ENCODE measurements at places on chromosomes 3 and 15.

GRCh38 chr3:41477399-41478014, 278.2 kb downstream of the CTNNB1 start:
- DNase-seq: no peak

DNA sequence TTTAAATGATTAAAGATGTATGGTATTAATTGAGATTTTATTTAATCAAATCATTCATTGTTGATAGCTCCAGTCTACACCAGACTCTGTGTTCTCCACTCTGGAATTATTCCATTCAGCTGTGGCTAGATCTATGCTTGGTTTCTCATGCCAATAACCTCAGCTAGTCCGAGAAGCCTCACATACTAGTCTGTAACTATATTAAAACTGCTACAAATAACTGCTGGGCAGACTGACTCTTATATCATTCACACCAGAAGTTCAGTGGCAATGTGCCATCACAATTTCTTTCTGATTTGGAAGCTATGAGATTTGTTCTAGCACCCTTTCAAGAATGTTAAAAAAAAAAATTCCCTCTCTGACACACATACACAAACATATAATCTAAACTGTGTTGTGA, 947.3 kb downstream of the ROBO1 start:
- no peak for DNase-seq

- no peak for DNase-seq
Measured at GRCh38 chr15:101025896-101026631, 106.9 kb downstream of the LRRK1 start.

GRCh38 chr3:124078953-124079911, 87.3 kb upstream of the ROPN1 start:
- no peak for DNase-seq

GRCh38 chr3:8954938-8955763, 8.1 kb downstream of the RAD18 start:
- DNase-seq: no peak

GRCh38 chr15:80105193-80105592, 45.7 kb downstream of the ZFAND6 start:
- DNase-seq: no peak

DNA sequence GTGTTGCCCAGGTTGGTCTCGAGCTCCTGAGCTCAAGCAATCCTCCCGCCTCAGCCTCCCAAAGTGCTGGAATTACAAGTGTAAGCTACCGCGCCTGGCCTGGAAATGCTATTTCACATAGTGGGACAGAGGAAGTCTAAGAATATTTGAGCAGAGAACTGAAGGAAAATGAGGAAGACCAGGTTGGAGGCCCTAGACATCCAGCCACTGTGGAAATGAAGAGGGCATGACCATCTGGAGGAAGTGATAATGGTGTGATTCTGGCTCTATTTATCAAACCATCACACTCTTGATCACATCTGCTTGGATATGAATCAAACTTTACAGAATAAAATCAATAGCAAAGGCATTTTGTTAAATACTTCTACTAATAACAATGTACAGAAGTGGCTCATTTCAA, 65.9 kb upstream of the ARHGEF3 start:
- DNase-seq: no peak

DNA sequence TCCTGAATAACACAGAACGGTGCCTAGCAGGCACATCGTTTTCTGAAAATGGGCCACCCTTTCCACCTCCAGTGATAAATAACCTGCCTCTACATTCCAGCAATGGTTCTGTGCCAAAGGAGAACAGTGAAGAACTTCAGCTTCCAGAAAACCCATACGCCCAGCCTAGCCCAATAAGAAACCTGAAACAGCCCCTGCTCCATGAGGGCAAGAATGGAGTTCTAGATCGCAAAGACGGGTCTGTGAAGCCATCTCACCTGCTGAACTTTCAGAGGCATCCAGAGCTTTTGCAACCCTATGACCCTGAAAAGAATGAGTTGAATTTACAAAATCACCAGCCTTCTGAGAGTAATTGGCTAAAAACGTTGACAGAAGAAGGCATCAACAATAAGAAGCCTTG, 61.9 kb downstream of the CGNL1 start:
- DNase-seq: no peak

DNA sequence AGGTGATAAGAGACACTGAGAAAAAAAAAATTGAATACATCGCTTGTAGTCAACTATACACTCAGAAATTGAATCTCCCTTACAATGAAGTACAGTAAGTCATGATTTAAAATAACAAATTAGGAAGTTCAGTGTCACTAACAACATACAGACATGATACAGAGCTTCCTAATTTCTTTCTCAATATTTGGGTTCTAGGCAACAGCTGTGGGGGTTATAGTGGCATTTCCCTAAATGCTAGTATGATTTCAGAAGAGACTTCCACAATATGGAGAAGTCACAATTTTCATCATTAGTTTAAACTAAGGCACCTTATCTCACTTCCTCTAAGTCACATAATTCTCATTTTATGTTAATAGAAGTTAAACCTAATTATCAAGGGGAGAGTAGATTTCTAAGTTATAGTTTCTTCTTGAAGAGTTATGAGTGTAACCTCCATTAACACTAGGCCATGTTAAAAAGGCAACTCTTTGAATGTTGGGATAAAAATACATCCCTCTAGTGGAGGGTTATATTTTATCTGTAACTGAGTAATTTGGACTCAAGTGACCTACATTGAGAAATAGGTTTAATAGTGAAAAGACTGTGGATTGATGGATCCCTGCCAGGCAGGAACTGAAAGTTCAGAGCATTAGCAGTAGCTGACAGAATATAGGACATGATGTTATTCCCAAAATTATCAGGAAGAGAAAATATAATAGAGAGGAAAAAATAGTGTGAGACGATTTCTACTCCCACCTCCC, 286.0 kb upstream of the SUCLG2 start:
- no peak for DNase-seq

- DNase-seq: no peak
Measured at GRCh38 chr3:107994956-107995715, 95.7 kb downstream of the CD47 start.

- no peak for DNase-seq
Measured at GRCh38 chr3:169980055-169980454, 13.4 kb downstream of the SEC62 start.

DNA sequence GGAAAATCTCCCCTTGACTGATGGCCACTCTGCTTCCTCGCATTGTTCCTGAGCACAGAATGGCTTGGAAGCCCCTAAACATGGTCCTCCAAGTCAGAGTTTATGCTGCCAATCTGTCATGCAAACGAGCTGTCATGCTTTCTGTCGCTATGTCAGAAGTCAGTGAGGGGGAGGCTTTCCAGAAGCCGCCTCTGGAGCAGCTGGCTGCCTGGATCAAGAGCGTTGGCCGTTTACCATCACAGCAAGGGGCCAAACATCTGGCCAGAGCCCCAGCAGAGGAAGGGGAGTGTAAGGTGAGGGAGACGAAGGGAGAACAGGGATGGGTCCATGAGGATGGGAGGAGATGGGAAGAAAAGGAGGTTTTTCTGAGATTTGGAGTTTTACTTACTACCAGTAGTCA, 372.6 kb upstream of the NR2F2 start:
- DNase-seq: no peak

DNA sequence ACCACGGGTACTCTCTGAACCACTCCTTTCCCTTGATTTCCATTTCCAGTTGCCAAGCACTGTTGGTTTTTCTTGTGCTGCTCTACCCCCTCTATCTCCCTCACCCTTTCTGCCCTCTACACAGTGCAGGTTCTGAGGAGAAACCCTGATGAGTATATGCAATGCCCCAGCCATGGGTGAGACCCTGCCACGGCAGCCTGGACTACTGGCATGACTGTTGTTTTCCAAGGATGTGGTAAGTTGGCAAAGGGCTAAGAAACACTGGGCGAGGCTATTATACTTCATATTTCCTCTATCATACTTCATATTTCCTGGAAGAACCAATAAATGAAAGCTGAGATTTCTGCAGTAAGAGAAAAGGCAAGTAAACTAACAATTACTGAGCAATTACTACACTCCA, 27.9 kb downstream of the CHAC1 start:
- DNase-seq: no peak

DNA sequence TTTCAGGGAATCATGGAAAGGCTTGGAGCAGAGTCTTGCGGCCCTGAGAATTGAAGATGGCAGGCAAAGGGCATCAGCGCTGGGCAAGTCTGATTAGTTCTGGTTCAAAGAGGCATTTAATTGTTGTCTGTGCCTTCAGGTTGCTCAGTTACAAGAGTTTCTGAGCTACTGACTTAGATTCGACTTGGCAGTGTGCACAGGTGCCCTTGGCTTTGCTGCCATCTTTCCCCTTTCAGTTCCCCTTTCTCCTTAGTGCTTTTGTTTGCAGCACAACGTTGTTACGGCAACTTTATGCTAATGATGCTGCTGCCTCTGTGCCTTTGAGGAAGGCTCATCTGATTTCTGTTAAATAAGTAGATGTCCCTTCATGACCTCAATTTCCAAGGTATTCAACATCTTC, 12.5 kb downstream of the P2RY14 start:
- no peak for DNase-seq

DNA sequence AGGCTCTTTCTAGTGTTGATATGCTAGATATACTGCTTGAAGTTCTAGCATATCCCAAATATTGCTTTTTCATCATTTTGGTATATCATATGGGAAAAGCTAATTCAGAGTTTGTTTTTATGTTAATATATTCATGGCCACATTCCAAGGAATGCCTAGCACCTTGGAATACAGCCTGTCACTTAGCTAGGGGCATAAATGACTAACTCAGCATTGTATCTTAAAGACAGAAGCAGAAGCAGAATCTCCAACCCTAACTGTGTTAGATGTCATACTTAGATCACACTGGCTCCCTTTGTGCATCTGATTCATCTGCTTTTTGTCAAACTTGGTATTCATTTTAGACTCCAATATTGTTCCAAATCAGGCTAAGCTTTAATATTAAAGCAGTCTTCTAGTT, 130.8 kb upstream of the TSPAN3 start:
- DNase-seq: no peak

- DNase-seq: no peak
Measured at GRCh38 chr3:124489506-124489905, 240.7 kb upstream of the UMPS start.

DNA sequence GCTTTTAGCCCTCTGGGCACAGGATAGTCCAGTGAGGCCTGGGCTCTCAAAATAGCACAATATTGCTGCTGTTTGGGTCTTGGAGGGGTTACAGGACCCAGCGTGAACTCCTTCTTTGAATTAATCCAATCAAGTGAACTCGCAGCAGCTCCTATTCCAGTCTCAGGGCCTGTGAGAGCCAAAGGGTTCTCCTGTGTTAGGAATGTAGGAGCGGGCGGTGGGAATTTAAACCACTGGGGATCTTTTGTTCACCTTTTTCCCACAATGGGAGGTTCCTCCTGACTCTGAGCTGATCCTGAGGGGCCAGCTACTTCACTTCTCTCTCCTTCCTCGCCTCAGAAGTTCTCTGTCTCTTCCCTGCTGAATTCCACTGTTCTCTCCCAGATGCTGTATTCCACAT, 504.0 kb downstream of the UNC13C start:
- no peak for DNase-seq

DNA sequence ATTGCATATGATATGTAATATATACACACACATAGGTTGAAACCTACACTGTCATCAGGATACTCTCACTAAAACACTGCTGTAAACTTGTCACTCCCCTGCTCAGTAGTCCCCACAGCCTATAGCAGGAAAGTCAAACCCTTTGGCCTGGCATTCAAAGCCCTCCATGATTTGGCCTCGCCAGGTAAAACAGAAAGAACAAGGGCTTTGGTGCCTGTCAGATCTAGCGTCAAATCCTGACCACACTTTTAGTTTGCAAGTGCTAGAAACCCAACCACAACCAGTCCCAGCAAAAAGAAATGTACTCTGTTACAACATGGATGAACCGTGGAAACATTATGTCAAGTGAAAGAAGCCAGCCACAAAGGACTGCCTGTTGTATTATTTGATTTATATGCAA, 11.4 kb downstream of the CRABP1 start:
- DNase-seq: no peak

DNA sequence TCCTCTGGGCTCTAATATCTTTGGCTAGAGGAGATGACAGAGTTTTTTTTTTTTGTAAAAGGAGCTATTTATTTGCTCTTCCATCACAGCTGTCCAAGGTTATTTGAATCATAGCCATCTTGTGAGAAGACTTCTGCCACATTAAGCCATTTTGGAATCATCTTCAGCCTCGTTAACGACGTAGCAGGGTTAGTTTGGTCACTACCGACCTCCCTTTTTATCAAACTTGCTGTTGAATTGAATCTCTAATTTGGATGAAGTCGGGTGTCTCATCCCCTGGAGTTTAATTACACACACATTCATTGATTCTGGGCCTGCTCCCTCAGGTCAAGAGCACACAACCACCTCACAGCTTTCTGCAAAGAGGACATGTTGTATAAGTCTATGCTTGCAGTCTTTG, 238.7 kb downstream of the CPNE4 start:
- no peak for DNase-seq

- no peak for DNase-seq
Measured at GRCh38 chr15:84890670-84891162, 6.3 kb downstream of the SLC28A1 start.

- DNase-seq: no peak
Measured at GRCh38 chr3:53139906-53140846, 9.9 kb upstream of the RFT1 start.

- no peak for DNase-seq
Measured at GRCh38 chr15:79640206-79640605, 208.1 kb downstream of the MINAR1 start.

GRCh38 chr3:74423867-74424266, 190.6 kb downstream of the CNTN3 start:
- no peak for DNase-seq

- DNase-seq: no peak
Measured at GRCh38 chr3:25584011-25584789, 80.5 kb downstream of the TOP2B start.

GRCh38 chr15:26421065-26421464, 351.8 kb downstream of the GABRB3 start:
- DNase-seq: no peak

Data from stimulated activated CD4-positive, alpha-beta T cell treated with anti-CD3 and anti-CD28 coated beads, Interleukin-1b, Interleukin-23, amount 100 ng/mL, for 24 hours (primary cell).